ENCODE measurements at places on chromosomes 5 and 9.

DNA sequence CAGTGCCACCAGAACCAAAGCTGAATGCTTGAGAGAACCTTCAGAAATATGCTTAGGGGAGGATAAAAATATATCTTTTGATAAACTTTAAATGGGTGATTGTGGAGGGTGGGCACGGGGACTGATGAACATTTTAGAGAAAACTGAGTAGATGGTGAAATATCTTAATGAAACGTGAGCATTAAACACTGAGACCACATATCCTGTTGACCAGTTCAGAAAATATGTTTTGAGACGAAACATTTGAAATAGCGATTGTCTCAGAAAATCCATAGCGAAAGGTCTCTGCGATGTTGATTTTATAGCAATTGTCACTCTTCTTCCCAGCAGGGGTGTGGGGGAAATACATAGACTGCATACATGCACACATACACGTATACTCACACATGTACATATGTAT lies 231.0 kb downstream of the ESM1 start:
- DNase-seq = no peak

DNA sequence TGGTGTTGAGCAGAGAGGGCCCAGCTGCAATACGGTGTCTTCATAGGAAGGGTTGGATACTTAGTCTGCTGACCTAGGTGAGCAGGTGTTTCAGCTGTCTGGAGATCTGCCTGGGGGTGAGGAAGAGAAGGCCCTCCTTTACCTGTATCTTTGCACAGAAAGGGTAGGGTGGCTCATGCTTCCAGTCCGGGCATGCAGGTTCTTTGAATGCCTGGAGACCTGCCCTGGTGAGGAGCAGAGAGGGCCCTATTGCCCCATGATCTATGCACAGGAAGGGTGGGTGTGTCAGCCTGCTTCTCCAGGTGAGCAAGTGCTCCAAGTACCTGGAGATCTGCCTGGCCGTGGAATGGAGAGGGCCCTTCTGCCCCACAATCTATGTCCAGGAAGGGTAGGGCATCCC lies 63.0 kb downstream of the FER start:
- DNase-seq = no peak

DNA sequence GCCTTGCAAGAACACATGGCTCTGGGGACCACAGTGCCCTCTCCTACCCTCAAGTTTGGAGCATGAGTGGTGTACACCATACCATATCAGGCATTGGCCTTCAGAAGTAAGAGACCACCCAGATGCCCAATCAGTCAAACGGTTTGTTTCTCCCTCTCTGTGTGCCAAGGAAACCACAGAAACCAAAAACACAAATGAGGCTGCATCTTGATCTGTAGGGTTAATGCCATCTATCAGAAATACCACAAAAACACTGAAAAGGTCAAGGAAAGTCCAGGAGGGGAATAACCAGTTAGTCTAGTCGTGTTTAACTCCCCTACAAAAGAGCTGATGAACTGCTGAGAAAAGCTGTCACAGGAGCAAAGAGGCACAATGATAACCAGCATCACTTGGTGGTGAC lies 78.4 kb downstream of the INSYN2B start:
- no peak for DNase-seq

DNA sequence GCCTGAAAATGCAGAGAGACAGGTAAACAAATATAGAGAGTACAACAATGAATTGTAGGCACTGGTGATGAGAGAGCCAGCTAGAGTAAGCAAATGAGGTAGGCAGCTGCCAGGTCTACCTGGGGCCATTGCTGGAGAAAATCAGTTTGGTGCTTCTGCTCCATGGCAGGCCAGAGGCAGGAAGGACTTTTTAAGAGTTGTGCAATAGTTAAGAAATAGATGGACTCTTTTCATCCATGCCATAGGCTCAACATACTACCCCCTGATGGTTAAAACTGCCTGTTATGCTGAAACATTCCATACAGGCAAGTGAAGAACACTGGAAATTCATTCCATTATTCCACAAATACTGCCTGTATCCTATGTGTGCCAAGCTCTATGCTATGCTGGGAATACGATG lies 86.5 kb upstream of the CCDC112 start:
- no peak for DNase-seq

DNA sequence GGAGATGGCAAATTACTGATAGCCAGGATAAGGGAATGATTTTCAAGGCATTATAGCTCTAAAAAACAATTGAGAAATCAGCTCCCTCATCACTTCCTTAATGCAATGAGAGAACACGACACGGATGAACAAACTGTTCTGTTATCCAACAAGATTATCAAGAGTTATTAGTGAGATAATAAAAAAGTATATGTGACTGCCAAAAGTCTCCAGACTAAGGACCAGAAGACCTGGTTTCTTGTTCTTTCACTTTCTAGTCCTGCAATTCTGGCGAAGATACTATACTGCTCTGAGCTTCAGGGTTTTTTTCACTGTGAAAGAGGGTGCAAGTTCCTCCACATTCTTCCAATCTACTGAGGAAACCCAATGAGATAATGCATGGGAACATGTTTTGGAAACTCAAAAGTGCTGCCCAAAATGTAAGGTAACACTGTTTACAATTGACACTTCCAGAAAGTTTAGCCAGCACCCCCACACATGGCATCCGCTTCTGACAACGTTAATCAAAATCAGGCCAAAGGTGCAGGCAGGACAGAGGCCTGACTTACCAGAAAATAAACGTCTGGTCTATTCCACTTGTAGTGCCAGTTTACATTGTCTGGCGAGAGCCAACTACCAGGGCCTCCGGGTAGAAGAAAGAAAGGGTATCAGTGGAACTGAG lies 254.2 kb downstream of the DOCK8 start:
- no peak for DNase-seq

DNA sequence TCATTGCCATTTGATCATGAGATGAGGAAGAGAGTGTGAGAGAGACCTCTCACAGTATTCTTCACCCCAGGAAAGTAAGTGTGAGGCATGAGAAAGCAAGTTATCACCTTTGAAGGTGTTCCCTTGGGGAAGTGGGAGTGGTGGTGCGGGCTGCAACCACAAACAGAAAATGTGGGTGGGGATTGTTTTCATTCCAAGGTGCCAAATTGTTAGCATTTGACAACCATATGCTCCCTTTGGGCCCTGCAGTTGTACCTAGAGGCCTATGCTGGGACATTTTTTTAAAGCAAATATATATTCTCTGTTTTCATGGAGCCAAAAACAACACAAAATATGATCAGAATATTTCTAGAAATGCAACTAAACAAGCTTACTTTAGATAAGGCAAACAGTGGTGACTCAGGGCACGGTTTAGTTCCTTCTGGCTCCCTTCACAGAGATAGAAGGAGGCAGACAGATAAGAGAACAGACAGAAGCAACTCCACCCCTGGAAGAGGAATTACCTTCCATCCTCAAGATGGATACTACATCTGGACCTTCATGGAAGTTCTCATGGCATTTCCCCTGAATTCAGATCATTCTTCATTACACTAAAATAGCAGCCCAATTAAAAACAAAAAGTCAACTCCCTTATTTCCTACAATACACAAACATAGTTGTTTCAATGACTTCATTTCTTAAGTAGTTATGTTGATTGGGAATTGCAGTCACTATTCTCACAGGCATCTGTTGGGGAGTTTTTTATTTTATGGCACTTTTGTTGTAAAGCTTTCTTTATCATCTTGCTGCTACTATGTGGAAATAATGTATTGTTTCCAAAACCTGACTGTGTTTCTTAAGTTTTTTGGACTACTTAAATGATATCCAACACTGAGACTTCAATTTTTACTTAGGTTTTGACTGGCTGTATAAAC lies 416.6 kb downstream of the PLK2 start:
- DNase-seq = no peak

DNA sequence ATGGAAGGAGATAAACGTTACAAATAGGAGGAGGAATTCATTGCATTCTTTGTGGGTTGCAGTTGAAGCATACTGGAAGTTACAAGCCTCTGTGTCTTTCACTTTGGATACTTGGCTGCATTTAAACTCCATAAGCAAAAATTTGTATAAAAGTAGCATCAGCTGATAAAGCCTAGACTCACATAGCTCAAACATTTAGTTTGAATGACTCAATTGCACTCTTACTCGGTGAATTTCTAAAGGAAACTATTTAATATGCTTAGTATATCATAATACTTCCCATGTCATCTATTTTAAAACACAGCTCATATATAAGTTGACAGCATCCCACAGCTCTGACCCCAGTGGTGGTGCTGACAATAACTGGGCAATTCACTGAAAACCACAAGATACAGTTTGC lies 596.6 kb upstream of the ZNF608 start:
- no peak for DNase-seq

DNA sequence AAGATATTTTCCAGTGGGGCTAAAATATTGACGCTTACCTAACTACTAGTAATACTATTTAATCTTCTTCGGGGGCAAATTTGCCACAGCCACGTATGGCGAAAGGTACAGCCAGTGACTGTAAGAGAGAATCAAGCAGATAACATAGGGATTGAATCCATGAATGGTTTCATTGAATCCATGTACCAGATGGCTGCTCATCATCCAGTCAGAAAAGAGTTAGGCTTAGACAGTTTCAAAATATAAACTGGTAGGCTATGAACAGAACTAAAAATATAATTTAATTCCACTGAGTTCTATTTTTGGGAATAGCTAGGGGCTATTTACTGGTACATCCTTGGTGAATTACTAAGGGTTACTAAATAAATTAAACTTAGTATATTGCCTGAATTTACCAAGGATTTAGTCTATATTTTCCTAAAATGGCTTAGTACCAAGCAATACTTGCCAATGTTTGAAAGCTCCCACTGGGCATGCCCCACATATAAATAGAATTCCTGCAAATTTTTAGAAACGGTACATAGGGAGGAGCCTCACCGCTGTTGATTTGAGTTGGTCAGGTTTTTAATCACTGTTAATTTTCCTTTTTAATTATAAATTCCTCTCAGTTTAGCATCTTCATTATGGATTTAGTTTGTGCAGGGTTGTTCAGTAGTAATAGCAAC lies 55.8 kb upstream of the VLDLR start:
- DNase-seq = no peak

GRCh38 chr9:124399323-124399967 lies 15.8 kb downstream of the PSMB7 start:
- no peak for DNase-seq

DNA sequence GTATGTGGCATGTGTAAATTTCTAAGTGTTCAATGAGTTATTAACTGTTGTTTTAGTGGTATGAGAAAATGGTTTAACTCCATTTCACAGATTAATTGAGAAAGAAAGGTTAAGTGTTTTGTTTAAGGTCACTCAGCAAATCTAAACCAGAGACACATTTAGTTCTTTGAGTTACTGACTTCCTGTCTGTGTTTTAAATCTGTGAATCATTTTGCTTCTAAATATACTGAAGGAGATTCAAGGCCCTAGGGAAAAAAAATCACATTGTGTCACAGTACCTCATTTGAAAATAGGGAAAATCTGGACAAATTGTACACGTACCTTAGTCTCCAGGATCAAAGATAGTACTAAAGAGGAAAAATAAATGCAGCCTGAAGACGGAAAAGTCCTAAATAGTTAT lies 368.2 kb downstream of the TMEM161B start:
- no peak for DNase-seq

DNA sequence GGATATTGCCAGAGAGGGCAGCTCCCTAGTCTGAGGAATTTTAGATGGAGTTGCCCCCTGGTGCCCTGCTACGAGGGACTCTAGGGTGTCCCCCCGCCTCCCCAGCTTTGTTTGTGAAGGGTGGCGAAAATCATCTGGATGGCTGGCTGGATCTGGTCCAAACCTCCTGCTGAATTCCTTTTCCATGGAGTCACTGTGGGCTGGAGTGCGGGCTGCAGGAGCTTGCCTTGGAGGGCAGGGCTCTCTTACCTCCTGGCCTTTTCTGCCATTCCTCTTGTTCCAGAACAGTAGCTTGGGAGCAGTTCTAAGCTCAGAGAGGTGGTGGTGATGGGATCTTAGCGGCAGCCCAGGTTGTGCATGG lies 2.1 kb downstream of the SYNPO start:
- no peak for DNase-seq

GRCh38 chr5:60700416-60700757 lies 421 bp upstream of the DEPDC1B start:
- DNase-seq = no peak

DNA sequence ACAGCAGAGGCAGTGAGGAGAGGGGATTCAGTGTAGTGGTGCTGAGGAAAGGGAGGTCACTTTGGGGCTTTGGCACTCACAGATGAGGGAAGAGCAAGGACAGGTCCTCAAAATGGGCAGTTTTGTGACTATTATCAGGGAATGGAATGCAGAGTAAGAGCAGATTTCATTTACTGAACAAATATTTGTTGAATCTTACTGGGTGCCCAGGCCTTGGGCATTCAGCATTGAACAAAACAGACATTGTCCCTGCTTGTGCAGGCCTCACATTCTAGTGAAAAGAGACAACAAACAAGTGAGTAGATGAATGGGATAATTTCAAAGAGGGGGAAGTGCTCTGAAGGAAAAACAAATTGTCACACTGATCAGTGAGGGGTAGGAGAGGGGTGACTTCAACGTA lies 404.1 kb downstream of the DMRT2 start:
- DNase-seq = no peak

GRCh38 chr5:96835791-96836191 lies 28.0 kb upstream of the ERAP1 start:
- no peak for DNase-seq
